ENCODE measurements at places on chromosomes 11 and 22.
A peak's percentile ranks its signal among the peaks of the same experiment; 100 is the strongest.

DNA sequence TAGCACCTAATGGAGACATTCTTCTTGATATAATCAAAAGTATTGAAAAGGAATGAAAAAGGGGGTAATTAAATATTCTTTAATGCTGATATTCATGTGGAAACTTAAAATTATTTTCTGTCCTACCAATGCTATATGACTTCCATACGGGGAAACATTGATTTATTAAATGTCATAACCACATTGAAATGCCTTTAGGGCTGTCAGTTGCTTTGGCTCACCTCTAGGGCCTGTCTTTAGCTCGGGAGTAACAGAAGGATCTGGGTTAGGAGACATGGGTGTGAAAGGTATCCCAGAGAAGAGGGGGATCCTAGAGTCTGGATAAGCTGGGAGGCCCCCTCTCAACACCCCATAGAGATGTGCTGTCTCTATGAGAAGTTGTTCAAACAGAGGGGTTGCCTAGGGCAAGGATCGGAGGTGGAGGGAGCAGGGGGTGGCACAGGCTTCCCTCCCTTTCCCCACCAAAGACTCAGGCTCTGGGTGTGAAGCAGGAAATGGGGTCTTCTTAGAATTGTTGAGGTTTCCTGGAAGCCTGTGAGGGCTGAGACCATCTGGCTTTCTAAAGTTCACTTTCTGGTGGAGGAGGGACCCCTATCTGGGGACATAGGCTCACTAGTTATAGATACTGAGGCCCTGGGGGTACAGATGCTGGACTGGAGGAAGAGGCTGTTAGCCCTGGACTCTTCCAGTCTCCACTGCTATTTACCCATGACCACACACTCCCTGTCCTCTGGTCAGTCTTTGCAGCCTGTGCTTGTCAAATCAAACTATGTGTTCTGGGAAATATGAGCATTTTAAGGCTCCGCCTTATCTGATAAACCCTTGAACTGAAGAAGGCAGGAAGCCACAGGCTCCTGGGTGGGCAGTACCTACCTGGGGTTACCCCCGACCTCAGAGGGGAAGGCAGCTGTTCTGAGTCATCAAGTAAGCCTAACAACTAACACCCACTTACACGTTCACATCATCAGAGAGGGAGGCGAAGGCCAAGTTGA is 55.8 kb upstream of the RRAS2 start:
- peak; percentile 54 for DNase-seq

GRCh38 chr11:74749127-74749964 is 697 bp downstream of the RNF169 start:
- no peak for DNase-seq

- DNase-seq: no peak
Observed at GRCh38 chr22:46728470-46728869, 9.6 kb downstream of the CERK start.

DNA sequence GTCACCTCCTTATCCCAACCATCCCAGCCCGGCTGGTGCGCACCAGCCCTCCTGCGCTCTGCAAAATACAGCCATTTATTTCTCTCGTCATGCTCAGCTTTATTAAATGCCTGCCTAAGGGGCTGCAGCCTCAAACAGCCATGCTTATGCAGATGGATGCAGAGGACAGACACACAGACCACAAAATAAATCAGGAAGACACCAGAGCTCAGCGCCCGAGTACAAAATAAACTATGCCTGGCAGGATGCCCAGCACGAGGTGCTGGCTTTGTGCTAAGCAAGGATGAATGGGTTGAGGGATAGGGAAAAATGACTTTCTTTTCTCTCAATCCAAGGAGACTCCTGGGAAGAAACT is 70.5 kb downstream of the RPUSD4 start:
- no peak for DNase-seq

- DNase-seq: no peak
Observed at GRCh38 chr22:22703715-22704114, 59.3 kb downstream of the GGTLC2 start.

DNA sequence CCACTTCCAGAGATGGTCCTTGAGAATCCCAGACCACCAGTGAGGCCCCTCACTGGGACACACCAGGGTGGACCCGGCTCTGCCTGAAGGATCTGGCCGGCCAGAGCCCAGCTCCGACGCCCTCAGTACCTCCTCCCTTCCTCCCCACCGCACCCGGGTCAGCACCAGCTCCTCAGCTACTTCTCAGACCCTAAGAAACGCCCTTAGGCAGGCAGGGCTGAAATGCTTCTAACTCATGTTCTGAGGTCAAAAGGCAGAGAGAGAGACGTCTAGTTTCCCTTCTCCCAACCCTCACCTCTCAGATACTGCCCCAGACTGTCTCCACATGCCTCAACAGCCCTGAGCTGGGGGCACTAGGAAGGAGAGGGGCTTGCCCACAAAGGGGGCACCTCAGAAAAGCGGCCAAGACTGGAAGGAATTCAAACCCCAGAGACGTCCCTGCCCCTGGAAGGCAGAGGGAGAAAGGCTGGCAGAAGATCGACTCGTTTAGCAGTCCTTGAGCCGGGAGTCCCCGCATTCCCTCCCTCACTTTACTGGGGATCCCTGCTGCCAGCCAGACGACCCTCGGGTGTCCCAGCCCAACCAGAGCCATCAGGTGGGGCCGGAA is 539 bp downstream of the USH1C start:
- no peak for DNase-seq

GRCh38 chr11:79966592-79966991 is 525.8 kb upstream of the TENM4 start:
- no peak for DNase-seq

DNA sequence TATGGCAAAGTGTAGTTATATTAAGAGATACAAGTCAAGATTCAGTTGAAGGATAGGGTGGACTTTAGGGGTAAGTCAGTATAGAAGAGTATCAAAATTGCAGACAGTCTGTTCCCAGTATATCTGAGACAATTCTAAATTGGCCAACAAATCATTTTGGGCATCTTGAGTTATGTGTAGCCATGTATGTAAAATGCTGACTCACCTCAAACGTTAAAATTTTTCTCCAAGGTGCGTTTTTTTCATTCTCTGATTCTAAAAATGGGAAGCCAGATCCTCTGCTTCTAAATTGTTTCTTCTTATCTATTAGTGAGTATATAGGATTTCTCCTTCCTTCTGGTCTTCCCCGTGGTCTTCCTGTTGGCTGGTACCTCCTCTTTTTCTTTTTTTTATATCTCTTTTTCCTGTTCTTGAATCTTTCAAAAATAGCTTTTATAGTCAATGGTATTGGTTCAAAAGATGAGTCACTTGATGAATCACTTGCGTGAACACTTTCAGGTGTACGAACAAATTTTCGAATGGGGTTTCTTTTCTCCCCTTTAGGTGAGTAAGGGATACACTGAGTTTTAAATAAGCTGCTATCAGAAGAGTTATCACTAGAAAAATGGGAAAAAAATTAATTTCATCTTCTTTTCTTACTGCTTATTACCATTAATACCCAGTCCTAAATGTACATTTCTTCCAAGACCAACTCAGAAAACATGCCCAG is 3.2 kb downstream of the TAF1D start:
- DNase-seq: no peak

DNA sequence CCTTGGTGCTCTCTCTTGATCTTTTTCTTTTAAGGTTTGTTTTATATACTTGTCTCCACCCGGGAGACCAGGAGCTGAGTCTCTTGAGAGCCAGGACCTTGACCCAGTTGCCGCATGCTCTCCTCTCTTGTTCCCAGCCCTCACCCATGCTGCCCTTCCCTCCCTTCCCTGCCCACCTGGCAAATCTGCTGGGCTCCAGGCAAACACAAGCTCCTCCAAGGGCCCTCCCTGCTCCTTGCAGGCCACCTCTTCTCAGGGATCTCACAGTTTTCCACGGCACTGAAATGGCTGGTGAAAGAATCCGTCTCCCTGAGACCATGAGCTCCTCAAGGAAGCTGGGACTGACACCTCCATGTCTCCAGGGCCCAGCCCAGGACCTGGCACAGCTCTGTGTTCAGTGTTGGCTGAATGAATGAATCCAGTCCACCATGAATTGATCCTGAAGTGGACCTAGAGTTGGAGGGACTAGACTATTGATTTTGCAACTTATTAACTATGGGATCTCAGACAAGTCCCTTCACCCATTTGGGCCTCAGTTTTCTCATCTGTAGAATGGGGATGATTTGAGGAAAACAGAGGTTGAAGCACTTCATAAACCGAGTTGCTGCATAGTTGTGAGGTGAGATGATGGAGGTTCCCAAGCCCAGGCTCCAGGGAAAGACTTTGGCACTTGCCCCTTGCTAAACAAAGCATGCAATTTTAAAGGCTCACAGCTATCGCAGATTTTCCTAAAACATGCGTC is 25.1 kb upstream of the FBLN1 start:
- DNase-seq: no peak

- DNase-seq: no peak
Observed at GRCh38 chr11:99803501-99803900, 782.8 kb downstream of the CNTN5 start.

DNA sequence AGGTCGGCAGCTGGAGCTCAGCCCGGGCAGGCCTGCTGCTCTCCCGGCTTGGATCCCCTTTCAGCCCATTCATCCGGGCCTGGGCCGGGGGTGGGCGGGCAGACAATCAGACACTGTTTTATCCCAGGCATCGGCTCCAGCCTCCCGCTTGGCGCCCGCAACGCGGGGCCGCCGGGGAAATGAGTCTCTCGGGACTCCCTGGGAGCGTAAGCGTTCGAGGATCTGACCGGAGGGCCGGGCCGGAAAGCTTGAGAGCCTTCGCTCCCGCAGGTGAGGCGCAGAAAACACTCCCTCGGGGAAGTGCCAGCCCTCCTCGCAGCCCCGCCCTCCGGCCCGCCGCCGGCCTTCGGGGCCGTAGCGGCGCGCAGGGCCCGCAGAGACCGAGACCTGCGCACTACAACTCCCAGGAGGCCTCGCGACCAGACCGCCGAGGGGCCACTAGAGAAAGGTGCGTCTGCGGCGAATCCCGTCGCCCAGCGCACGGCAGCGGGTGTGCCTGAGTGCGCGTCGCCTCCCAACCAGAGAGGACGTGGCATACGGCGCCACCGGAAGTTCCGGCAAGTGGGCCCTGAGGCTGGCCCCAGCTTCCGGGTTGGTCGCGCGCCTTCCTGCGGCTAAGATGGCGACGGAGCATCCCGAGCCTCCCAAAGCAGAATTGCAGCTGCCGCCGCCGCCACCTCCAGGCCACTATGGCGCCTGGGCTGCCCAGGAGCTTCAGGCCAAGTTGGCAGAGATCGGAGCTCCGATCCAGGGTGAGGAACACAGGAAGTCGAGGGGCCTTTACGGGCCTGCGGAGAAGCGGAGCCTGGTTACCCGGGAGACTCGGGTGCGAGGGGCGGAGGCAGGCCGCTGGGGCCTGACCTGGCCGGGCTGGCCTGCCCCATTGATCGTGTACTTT is at the start of gene SF3B2:
TSS of gene SF3B2 (plus strand) at position 599 of the 898 bp plus-strand sequence. CDS start at position 620, 21 bp downstream.
- peak; percentile 93 for DNase-seq

- no peak for DNase-seq
Observed at GRCh38 chr11:16364254-16364653, 7.9 kb upstream of the SOX6 start.

GRCh38 chr11:134040386-134041302 is 28.2 kb upstream of the JAM3 start:
- no peak for DNase-seq
